ENCODE measurements at places on chromosomes 5 and 9. TPM values are rescaled to one million over a fixed set of nuclear protein-coding genes. Genes with fewer than 3 reads are reported as not detected.

ADAMTSL1 gene
- 10.2 TPM for polyA plus RNA-seq

GPR151 gene
- polyA plus RNA-seq = not detected

GABRA6 gene
- not detected for polyA plus RNA-seq

CCNI2 gene
- 3.5 TPM for polyA plus RNA-seq

IRGM gene
- polyA plus RNA-seq = 0.73 TPM

ZNF618 gene
- polyA plus RNA-seq = 29.8 TPM

GABRA1 gene
- 0.11 TPM for polyA plus RNA-seq

CTXN3 gene
- not detected for polyA plus RNA-seq

STING1 gene
- polyA plus RNA-seq = 31.4 TPM

DNA sequence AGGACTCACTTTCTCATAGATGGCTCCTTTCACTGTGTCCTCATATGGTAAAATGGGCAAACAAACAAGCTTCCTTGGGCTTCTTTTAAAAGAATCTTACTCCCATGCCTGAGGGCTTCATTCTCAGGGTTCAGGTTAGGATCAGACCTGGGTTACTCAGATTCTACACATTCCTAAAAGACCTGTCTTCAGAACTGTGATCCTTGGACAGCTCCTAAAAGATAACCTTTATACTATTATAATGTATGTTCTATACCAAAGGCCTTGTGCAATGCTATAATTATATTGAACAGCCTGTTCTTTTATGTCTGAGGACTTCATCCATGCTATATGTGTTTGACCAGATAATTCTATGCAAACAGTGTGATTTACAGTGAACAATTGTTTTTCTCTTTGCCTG, 264.4 kb upstream of the CDH10 start:
- DNase-seq = no peak

DNA sequence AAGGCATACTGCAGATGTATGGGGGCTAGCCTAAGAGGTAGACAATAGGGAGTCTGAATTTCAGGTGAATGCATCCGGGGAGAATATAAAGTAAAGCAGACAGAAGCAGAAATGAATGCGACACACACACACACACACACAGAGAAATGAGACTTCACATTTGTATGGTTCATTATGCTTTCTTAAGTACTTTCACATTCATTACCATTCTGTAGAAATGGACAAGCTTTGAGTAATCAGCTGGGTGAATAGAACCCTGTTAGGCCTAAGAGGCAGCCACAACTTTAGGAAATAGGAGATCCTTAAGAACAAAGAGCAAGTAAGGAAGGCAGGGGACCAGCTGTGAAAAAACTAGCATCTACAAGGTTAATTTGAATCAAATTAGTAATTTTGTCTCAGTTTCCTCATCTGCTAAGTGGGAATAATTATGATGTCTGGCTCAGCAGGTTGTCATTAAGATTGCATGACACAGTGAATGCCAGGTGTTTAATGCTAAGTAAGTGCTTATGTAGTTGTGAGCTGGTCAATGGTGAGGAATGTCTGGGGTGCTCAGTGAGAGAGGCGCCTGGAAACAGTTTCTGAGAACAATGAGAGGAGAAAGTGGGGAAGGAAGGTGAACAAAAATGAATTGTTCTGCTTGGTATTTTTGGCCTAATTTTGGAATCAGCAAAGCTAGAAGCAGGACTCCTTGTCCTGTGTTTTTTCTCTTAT, 265.8 kb upstream of the CLINT1 start:
- DNase-seq = no peak

- DNase-seq = no peak
These were observed 49.9 kb downstream of the ADAMTS12 start for GRCh38 chr5:33841891-33842290.

- DNase-seq = no peak
These were observed 18.3 kb downstream of the RFX3 start for GRCh38 chr9:3507395-3508077.

GRCh38 chr5:53089481-53089991, 20.0 kb downstream of the MOCS2 start:
- no peak for DNase-seq

GRCh38 chr9:109534151-109534550, 36.0 kb upstream of the PTPN3 start:
- DNase-seq = no peak

DNA sequence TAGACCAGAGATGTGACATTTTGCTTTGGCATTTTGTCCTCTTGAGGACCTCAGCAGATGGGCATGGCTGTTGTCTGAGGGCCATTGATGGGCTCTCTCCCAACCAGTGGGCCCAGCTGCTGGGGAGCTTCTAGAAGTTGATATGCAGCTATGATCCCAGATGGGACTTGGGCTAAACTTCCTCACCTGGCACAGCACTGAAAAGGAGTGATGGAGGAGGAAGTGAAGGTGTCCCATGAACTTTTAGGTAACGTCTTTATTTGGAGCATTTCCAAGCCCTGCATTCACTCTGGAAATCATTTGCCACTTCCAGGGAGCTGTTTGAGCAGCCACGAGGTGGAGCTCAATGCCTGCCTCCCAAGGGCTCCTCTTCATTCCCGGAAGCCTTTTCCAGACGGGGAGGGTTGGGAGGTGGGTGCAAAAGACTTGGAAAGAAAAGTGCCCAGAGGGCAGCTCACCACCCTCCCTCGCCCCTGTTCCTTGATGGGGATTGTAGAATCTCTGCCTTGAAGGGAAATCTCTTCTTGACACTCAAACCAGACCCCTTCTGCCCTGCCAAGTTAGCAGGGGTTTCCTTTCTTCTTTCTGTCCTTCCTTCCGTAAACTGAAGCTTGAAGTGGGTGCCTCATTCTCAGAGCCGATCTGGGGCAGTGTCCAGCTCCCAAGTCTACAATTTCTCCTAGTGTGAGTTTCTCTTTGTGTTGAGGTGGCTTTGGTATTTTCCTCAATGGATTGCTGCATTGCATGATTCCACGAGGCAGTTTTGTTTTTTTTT, 18.1 kb upstream of the NEUROG1 start:
- DNase-seq = no peak

DNA sequence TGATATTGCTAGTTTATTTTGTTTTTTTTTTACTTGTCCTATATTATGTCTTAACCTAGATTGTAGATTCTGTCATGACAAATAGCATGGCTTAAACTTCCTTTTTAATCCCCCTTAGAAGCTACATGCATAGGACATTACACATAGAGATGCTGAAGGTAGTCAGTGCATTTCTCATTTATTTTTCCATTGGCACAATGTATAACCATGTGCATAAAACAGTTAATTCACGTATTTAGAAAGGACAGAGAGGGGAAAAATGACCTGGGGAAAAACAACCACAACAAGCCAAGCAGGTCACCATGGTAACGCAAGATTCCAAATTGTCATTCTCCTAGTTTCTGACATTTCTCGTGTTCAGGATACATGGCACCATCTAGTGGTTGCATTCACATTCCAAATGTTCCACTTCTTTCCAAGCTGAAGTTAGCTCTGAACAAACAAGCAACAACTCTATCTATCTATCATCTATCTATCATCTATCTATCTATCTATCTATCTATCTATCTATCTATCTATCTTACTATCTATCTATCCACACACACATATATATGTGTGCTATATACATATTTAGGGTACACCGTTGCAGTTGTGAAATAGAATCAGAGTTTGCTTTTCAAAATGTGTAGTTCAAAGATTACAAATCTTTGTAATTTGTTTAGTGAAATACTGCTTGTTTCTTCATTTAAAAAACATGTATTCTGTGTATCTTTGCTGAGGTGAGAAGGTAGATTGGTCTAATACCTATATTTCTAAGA, 487.2 kb upstream of the ST8SIA4 start:
- peak; percentile 21 for DNase-seq

GRCh38 chr5:146832985-146833732, 45.4 kb downstream of the PPP2R2B start:
- no peak for DNase-seq

DNA sequence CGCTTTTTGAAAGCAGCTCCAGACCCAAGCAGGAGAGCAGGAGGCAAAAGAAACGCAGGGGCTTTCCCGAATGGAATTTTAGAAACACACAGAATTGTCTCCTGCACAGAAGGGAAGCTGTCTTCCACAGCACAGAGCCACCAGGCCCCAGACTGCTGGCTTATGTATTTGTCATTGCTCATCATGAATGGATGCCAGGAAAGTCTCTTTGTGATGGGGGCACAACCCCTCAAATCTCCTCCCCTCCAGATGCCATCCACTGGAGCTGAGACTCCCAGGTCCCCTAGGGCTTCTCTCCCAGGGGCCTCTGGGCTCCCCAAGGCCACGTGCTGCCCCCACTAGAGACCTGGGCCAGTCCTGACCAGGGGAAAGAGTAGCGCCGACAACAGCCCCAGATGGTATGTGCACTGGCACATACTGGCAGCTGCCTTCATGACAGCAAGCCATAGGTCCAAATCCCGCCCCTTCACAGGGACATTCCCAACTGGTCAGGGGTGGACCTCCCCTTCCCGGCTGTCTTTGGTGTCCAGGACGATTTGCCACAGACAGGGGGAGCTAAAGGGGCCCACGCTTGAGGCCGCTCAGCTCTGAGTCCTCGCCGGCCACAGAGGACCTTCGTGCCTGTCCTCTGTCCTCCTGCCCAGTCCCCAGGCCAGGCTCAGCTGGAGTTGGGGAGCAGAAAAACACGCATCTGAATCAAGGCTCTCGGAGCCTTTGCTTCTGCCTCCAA, 127.8 kb downstream of the KCNIP1 start:
- no peak for DNase-seq

GRCh38 chr5:123881759-123882244, 369.8 kb downstream of the CSNK1G3 start:
- no peak for DNase-seq

- DNase-seq = no peak
These were observed 68.4 kb downstream of the PSD2 start for GRCh38 chr5:139863855-139864558.

DNA sequence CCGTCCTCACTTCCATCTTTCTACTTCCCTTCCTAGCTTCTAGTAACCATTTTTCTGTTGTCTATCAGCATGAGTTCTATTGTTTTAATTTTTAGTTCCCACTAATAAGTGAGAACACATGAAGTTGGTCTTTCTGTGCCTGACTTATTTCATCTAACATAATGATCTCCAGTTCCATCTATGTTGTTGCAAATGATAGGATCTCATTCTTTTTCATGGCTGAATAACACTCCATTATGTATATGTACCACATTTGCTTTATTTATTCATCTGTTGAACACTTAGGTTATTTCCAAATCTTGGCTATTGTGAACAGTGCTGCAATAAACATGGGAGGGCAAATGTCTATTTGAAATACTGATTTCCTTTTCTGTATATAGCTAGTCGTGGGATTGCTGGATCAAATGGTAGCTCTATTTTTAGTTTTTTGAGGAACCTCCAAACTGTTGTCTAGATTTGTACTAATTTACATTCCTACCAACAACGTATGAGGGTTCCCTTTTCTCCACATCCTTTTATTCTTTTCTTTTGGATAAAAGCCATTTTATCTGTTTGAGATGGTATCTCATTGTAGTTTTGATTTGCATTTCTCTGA, 50.3 kb downstream of the NSD1 start:
- no peak for DNase-seq

- no peak for DNase-seq
These were observed 230.2 kb upstream of the IRX2 start for GRCh38 chr5:2981652-2982051.

DNA sequence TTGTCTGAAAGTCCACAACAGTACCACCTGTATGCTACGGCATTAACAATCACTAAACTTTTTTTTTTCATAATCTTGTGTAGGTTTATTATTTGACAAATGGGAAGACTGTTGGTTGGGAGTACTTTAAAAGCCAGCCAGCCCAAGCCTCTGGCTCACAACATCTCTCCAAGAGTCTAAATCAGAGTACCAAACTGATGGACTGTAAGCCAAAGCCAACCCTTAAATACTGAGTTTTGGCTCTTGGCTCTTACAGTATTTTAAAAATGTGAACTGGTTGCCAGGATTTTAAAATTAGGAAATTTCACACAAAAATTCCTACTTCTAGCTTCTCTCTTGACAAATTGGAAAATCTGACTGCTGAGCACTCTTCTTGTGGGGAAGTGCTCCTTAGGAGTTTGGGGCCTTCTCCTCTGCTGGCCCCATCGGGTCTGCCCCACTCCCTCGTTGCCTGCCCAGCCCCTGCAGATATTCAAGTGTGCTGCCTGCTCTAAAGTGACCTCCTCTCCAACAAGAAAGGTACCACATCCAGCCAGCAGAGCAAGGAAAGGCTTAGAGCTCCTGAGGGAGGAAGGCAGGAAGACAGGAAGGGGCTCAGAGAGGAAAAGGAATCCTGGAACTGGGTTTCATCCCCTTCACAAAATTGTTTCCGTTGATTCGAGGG, 21.8 kb upstream of the TMOD1 start:
- DNase-seq = no peak

- DNase-seq = peak; percentile 63
These were observed 638.1 kb downstream of the ACTL7B start for GRCh38 chr9:108217431-108218349.

DNA sequence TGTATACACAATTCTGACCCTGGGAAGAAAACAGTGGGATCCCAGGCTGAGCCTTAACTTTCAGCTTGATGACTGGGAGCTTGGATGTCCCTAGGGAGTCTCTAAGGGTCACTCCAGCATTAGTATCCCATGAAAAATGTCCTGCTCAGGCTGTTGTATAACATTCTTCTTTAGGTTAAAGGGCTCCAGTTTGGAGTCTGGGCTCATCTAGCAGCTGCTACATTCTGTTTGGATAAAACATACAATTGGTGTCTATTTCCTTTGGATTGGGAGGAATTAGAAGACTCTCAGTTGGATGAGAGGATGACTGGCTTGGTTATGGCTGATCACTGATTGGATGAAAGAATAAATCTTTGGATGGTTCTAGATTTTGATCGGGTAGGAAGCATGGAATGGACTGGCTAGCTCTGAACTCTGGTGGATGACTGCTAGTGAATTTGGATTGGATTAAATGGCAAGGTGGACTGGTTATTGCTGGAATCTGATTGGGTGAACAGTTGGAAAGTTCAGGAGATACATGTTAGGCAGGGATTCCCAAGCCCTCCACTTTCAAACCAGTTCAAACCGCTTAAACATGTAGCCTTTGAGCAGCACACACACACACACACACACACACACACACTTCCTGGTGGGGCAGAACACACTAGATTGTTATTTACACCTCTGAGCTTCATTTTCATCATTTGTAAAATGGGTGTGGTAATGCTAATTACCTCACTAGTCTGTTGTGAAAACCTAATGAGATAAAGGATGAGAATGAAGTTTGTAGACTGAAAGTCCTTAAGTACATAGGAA, 7.1 kb upstream of the MYOZ3 start:
- DNase-seq = no peak

GRCh38 chr5:114152656-114153360, 209.1 kb upstream of the KCNN2 start:
- DNase-seq = no peak

DNA sequence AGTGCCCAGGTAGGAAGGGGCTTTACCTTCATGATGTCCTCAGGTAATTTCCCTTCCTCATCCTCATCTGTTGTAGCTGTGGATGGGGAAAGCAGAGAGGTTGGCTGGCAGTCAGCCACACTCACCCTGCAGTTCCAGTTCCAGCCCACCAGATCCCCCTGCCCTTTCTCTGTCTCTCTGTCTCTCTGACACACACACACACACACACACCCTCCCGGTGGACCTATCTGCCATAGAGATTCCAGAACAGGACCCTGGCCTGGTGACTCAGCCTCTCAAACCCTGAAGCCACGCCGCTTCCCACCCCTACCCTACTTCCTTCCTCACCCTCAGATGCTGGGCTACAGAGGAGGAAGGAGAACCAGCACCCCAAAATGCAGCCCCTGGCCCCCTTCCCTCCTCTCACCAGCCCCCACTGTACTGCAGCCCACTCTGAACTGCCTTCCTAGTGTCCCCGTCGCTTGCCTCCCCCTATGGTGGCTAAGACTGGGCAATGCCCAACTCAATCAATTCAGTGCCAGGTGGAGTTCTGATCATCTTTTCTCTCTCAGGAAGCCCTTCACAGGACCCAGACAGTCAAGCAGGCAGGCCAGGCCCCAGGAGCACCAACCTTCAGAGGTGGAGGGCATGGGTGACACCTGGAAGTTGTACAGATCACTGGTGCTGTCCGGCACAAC, 4.8 kb downstream of the IRF1 start:
- no peak for DNase-seq

Data from left renal pelvis (tissue), 4 donors.